GM13976 (cell line): ENCODE measurements at places on chromosomes 16 and 17.

GRCh38 chr16:59192551-59193199, 458.6 kb upstream of the GOT2 start:
- DNase-seq: peak; percentile 16

DNA sequence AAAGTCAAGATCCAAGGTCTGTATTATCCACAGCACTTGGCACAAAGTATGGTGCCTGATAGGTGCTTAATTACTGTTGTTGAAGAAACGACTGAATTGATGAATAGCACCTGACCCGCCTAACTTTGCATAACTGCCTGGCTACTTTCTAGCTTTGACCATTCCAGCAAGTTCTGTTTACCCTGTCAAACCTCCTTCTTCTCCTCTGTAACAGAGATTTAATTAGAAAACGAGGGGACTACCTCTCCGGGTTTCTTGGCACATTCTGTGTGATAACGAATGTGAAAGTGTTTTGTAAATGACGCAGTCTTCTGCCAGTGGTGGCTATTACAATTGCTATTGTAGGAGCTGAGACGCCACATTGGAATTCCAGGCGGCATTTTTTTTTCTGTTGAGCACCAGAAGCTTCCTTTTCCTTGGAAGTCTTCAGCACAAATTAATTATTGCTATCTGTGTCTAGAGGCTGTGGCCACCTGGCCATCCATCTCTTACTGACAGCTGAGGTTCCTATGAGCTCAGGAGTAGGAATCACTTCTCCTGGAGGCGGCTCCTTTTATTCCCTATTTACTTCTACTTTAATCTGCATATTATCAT, 522.9 kb downstream of the HS3ST4 start:
- no peak for DNase-seq

DNA sequence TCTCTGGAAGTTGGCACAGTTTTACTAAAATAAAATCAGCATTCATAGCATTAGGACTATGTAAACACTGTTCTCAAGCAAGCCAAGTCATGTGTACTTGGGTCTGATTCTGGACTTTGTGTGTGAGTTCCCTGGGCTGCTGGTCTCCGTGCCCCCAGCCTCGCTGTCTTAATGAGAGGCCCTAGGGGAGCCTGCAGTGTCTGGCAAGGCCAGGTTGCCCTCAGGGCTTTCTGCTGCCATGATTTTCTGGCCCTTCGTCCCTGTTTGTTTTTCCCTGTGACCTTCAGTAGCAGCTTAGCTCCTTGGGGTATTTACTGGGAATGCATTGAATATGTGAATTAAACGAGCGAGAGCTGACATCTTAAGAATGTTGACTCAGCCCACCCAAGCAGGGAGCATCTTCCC, 161.8 kb downstream of the RPTOR start:
- no peak for DNase-seq

DNA sequence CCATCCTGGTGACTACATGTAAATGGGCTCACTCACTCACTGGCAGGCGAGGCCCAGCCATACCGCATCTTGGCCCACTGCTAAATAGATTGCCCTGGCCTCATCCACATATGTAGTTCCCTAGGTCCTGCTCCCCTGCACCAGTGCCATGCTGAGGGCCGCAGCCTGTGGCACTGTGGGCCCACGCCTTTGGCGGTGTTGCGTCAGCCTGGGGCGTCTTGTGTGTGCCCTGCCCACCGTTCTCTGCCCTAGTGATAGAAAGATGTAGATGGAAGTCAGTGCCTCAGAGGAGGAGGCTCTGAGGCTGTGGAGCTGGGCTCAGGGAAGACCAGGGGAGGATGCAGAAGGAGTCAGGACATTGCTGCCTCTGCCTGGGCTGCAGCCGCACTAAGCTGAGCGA, 18.9 kb downstream of the C17orf75 start:
- DNase-seq: peak; percentile 19

- DNase-seq: no peak
These were observed 17.8 kb downstream of the GJC1 start for GRCh38 chr17:44812263-44812662.

- no peak for DNase-seq
These were observed 13.2 kb upstream of the RPL13 start for GRCh38 chr16:89547291-89547690.

DNA sequence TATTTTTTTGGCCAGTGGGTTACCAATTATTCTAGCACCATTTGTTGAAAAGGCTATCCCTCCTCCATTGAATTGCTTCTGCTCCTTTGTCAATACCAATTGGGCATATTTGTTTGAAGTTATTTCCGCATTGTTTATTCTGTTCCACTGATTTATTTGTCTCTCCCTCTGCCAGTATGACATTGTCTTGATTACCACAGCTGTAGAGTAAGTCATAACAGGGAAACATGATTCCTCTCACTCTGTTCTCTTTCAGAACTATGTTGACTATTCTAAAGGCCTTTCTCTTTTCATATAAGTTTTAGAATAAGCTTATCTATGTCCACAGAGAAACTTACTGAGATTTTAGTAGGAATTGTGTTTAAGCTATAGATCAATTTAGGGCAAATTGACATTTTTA, 94.3 kb downstream of the MAP2K6 start:
- DNase-seq: no peak

GRCh38 chr17:71682174-71682494, 438.7 kb upstream of the SOX9 start:
- no peak for DNase-seq

GRCh38 chr16:27265982-27266381, 2.6 kb downstream of the NSMCE1 start:
- no peak for DNase-seq

DNA sequence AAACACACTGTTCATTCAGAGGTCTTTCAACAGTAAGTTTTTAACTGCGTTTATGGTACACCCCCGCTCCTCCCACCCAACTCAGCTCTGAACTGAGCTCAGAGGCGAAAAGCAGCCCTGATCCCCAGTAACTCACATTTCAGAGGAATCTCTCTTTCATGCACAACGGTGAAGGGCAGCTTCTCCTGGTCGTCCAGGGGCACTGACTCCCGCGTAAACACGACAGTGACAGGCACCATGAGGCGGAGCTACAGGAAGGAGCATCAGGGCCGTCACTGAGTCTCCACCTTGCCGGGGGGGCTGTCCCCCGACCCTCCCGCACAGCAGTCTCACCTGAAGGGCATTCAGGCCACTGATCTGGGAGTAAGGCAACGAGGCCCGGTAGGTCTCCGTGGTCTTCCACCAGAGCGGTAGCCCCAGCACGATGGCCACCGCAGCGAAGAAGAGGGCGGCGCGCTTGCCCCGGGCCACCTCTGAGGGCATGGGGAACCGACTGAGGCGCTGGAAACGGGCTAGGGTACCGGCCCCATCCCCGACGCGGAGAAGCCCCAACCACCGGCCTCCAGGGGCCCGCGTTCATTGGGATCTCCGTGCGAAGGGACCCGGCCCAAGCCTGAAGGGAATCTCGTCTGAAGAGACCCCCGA, 486 bp downstream of the PIGS start:
- DNase-seq: peak; percentile 65

- DNase-seq: no peak
These were observed 34.2 kb downstream of the TTC19 start for GRCh38 chr17:16033729-16034349.

DNA sequence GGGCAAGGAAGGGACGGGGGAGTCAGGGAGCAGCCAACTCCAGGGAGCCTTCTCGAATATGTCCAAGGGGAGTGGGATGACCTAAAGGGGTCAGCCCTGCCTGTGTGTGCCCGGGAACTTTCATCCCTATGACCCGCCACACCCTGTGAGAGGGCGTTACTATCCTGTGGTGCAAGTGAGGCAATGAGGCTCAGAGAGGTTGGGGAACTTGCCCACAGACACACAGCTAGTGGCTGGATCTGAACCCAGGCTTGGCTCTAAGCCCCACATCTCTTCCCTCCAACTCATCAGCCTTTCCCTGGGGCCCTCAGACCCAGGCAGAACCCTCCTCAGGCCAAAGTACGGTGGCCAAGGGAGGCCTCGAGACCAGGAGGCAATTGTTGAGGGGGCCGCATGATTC, 23.2 kb downstream of the JUP start:
- no peak for DNase-seq

GRCh38 chr17:2736956-2737355, 12.5 kb downstream of the CCDC92B start:
- DNase-seq: no peak

GRCh38 chr16:27318392-27319256, 4.8 kb downstream of the IL4R start:
- DNase-seq: peak; percentile 57

- DNase-seq: peak; percentile 44
These were observed 415.1 kb downstream of the NPIPA8 start for GRCh38 chr16:17921357-17921978.

GRCh38 chr17:57021226-57021940, 43.5 kb downstream of the SCPEP1 start:
- DNase-seq: no peak

GRCh38 chr17:48246612-48247011, 139.0 kb downstream of the SNX11 start:
- DNase-seq: no peak

GRCh38 chr17:75155191-75155601, 884 bp upstream of the JPT1 start:
- DNase-seq: no peak

- peak; percentile 90 for DNase-seq
These were observed 7.3 kb downstream of the FMNL1 start for GRCh38 chr17:45228763-45229539.

- DNase-seq: no peak
These were observed 9.5 kb upstream of the RAB40C start for GRCh38 chr16:580141-580945.

GRCh38 chr17:56186222-56186786, 33.0 kb downstream of the ANKFN1 start:
- DNase-seq: no peak

GRCh38 chr17:7281953-7282751, 634 bp downstream of the SLC2A4 start:
- DNase-seq: peak; percentile 37

DNA sequence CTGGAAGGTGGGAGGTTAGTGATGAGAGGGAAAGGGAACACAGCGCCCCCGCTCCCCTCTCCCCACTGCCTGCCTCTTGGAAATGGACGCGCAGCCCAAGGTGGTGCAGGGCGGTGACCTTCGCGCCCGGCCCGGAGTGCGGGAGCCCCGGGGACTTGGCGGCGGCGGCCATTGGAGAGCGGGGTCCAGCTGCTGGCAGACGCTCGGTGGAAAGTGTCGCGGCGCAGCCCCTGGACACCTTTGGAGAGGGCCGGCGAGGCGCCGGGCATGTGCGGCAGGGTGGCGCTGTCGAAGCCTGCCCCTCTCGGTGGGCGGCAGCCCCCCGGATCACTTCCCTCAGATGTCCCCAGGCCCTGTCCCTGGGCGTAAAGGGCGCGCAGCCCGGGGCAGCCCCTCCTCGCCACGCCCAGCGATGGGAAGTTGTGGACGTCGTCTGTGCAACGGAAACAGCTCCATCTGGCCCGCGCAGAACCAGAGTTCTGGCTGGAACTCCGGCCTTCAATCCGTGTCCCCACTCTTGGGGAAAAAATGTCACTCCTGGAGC, 16.7 kb downstream of the SALL1 start:
- DNase-seq: no peak

DNA sequence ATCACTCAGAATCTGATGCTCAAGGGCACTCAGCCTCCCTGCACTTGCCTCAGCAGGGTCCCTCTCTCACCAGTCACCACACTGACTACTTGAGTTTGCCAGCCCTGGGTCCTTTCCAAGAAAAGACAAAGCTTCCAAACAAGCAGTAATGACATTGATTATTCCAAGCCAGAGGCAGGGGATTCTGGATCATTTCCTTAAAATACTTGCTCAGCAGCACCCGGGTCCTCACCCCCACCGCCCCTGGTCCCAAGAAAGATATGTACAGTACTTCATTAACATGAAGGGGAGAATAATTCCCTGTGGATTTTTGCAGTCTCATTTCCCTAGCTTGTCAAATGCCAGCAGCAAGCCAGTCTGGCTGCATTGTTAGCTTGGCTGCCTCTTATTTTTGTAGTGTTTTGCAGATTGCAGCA, 83.2 kb upstream of the GNAO1 start:
- DNase-seq: no peak

DNA sequence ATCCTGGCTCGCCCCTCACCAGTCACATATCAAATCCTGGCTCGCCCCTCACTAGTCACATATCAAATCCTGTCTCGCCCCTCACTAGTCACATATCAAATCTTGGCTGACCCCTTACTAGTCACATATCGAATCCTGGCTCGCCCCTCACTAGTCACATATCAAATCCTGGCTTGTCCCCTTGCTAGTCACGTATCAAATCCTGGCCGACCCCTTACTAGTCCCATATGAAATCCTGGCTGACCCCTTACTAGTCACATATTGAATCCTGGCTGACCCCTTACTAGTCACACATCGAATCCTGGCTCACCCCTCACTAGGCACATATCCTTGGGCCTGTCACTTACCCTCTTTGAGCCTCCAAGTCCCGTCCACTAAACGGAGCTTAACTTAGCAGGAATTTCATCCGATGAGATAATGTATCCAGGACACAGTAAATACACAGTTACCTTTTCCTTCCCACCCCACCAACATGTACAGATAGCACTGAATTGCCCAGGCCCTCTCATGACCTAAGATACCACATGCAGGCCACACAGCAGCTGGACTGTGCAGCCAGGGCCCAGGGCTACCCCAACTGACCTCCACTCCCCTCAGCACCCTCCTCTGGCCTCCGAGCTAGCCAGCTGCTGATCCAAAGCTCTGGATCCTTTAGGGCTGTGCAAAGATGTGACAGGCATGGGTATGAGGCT, 157.8 kb upstream of the RPH3AL start:
- DNase-seq: no peak

GRCh38 chr17:56785405-56785804, 48.3 kb downstream of the C17orf67 start:
- no peak for DNase-seq
